ENCODE measurements at places on chromosomes 4 and X.

DNA sequence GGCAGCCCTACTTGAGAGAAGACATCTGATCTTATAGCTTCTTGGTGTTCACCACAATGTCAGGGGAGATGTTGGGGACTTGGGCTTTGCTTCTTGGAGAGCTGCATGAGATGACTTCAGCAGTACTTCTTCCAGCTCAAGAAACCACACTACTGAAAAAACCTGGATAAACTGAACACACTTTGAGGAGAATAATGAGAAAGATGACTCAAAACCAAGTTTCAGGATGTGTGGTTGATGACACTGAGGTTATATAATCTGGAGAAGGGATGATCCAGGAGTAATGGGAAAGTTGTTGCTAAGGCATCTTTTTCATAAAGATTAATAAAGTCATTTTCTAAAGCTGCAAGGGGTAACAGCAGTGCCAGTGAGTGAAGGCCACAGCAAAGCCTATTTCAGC, 58.4 kb upstream of the PNPLA4 start:
- ATAC-seq = no peak

DNA sequence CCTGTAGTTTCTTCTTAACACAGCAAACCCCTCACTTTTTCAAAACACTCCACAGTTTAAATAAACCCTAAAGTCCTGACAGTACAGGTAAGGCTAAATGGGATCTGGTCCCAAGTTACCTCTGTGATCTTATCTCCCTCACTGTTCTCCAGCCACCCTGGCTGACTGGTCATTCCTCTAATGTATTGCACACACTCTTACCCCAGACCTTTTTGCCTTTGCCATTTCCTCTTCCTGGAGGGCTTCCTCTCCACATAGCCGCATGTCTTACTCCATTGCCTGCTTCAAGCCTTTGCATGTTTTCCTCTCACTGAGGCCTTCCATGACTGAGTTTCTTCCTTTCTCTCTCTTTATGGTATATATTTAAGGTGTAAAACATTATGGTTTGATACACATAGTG, 19.5 kb upstream of the ANXA3 start:
- no peak for ATAC-seq

DNA sequence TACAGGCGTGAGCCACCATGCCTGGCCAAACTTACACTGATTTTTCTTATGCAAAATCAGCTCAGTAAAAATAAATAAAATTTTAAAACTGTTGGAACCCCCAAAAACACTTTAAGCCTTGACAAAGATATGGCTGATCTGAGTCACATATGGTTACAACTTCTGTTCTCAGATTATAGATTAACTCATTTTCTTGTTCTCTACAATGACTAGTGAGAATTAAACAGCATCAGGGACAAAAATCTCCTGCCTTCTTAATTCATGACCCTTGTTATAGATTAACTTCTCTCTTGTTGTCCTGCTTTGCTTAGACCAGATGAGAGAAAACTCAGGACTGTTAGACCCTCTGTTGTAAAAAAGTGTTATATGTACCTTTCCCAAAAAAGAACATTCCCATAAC, 24.2 kb upstream of the EXOC1L start:
- no peak for ATAC-seq

DNA sequence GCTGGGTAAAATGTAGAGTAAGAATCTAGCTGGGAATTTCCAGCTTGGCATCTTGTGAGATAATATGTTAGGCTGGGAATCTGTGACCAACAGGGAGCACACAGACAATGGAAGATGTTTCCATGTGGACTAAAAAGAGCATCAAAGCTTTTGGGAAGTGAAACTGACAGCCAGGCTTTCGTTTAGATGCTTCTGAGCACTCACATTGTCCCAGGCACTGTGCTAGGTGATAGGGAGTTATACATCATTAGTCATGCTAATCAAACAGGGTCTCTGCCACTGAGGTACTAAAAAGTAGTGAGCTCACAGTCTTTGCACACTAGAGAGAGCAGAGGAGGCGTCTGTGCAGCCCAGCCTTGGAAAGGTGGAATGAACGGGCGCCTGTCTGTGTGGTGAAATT, 101.9 kb upstream of the SCOC start:
- no peak for ATAC-seq

DNA sequence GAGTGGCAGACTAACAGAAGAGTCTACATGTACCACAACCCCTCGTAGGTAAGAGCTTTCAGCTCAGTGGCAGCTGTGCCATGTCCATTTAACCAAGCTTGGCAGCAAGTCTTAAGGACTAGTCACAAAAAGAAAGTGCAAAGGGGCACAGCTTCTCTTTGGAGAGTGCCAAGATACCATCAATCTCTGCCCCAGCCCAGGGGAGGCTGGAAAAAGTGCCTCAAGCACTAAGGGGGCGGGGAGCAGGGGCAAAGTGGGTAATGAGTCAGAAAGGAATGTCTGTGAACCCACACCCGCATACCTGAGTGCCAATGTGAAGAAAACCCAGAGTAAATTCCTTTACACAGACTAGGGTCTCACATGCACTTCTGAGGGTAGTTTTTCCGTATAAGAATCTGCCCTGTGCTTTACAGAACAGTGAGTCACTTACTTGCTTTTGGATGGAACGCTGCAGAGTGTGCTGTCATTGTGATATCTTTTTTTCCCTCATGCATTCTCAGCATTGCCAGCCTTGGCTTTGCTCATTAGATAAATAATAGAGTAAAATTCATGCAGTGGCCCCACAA, 219.8 kb downstream of the ZNF674 start:
- peak; percentile 60 for ATAC-seq

DNA sequence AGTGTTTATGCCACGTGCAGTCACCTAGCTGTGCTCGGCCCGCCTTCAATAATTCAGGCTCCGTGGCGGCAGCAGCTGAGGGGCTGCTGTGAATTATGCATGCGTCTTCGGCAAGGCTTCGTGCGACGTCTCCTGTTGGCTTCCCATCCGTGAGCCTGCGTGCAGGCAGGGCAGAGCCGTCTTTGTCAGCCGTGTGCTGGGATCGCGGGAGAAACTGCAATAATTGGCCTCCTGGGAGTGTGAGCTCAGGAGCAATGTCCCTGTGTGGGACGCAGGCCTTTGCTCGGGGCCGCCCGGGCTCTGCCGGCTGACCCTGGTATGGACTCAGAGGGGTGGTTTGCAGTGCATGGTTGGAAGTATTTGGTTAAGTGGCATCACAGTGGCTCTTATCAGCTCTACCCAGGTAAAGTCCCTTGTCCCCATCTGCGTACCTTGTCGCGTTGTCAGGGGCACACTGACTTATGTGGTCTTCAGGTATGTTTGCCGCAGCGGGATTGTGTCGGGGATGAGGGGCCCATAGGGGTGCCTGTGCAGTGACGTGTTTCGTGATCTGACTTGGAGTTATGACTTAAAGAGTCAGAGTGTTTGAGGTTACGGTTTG, 34.5 kb upstream of the HGFAC start:
- ATAC-seq = no peak
